ENCODE measurements at places on chromosomes 3 and 15.

- DNase-seq: no peak
These were observed 110.7 kb upstream of the C2CD4B start for GRCh38 chr15:62275831-62276230.

GRCh38 chr3:106068381-106068780, 199.6 kb upstream of the CBLB start:
- DNase-seq: no peak

- DNase-seq: peak; percentile 38
These were observed 224.6 kb downstream of the VPS13C start for GRCh38 chr15:61835496-61836106.

DNA sequence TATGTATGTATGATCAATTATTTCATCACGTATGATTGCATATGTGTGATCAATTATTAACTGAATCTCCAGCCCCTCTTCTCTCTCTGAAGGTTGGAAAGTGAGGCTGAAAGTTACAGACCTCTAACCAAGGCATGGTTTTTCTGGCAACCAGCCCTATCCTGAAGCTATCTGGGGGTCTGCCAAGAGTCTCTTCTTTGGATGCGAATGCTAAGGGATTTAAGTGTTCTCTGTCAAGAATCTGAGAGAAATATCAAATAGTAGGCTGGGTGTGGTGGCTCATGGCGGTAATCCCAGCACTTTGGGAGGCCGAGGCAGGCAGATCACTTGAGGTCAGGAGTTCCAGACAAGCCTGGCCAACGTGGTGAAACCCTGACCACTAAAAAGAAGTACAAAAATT, 8.1 kb downstream of the NKTR start:
- no peak for DNase-seq

DNA sequence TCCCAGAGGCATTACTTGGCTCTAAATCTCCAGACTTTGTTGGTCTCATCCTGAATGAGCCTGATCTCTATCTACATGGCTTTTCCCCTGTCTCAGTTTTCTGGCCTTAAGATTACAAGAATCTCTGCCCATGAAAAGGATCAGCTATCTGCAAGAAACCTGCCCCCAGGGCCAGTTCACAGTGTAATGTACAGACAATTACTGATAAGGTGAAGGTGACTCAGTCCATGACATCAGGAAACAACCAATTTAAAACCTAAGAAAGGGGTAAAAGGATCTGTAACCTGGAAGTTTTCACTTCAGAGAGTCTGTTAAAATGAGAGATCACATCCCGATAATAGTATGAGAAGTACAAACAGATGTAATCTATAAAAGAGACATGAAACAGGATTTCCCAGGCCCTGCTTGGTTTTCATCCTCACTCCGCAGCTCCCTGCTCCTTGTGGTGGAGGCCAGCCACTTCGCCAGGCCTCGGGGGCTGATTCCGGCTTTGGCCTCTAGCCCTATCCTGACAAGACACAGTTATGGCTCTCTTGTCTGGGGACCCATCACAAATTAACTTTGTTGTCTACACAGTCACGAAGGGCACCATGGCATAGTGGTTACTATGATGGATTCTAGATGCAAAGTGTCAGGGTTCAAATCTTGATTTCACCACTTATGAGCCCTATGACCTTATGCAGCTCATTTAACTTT, 136.9 kb downstream of the THSD4 start:
- DNase-seq: no peak

- DNase-seq: no peak
These were observed 13.7 kb downstream of the ANXA2 start for GRCh38 chr15:60384053-60384452.

GRCh38 chr15:67144609-67145311, 79.4 kb downstream of the SMAD3 start:
- DNase-seq: no peak

GRCh38 chr3:61685755-61686154, 124.4 kb downstream of the PTPRG start:
- DNase-seq: no peak

GRCh38 chr3:19717736-19718135, 216.3 kb downstream of the EFHB start:
- no peak for DNase-seq

GRCh38 chr15:37056177-37057121, 43.9 kb downstream of the MEIS2 start:
- no peak for DNase-seq

DNA sequence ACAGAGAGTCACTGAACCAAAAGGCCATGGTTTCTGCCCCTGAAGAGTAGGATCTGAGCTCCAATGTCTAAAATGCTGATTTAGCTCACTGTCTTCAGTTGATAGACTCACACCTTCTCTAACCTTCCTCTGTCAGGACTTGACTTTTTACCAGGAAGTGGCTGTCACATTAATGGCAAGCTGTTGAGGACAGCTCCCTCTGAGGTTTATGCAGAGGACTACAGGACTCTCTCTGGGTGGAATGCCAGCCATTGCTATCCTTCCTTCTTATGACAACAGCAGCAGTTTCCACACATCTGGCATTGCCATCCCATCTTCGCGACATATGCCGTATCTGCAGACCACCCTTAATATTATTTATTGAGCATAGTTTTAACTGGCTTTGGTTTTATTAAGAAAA, 103.8 kb upstream of the PRICKLE2 start:
- no peak for DNase-seq

DNA sequence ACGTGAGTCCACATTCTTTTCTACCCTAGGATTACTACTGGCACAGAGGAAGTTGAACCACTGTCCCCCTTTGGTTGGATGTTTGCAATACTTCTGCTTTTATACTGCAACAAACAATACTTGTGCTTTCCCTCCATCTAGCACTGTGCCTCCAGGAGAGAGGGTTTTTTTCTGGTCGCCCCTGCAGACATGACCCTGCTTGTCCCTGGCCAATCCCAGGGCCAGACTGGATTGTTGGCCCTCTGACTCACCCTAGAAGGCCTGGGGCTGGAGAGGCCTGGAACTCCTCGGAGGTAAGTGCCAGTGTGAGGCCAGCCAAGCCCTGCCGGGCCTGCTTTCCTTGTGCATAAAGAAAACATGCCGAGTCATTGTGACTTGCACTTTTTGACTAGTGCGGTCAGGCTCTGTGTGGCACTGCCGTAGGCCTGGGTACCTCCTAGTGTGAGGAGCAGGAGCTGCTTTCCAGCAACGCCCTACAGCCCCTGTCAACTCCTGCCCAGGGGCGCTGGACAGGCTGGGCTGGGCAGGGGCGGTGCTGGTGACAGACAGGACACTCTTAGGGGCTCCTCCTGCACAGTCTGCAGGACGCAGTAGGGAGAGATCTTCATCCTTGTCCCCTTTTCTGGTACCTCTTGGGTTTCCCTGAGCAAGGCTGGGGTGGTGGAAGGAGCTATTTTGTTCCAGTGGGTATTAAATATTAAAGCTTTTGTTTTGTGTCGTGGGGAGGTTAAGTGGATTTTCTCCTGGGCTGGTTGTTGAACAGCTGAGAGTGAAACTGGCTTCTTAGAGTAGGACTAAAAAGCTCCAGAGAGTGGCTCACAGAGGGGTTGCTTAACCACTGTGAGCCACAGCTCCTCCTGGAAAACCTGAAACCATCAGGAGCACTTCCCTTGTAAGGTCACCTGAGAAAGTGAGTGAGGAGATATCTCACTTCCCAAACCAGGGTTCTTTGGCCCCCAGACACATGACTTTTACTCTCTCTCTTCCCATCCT, 14.4 kb upstream of the TKT start:
- DNase-seq: no peak

GRCh38 chr3:158120330-158120729, 10.4 kb downstream of the RSRC1 start:
- DNase-seq: no peak

DNA sequence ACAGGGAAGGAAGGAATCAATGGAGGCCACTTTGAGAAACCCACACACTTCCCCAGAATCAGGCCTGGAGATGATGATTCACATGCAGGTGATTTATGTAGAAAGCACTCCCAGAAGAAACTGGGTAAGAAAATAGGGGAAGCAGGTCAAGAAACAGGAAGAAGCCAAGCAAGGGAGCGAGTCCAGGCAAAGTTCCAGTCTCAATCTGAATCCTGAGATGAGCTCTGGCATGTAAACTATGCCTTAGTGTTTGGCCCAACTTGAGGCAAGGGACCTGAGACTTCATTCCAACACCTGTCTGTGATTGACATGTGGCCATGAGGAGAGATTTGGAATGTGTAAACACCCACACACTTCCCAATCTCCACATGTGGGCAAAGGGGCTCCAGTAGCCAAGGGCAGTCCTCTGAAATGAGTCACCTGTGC, 61.6 kb upstream of the CTNNB1 start:
- no peak for DNase-seq

All from stimulated activated CD4-positive, alpha-beta T cell treated with anti-CD3 and anti-CD28 coated beads, Interleukin-1b, Interleukin-23, amount 100 ng/mL, for 24 hours (primary cell).